ENCODE measurements at places on chromosomes 12 and 14.

DNA sequence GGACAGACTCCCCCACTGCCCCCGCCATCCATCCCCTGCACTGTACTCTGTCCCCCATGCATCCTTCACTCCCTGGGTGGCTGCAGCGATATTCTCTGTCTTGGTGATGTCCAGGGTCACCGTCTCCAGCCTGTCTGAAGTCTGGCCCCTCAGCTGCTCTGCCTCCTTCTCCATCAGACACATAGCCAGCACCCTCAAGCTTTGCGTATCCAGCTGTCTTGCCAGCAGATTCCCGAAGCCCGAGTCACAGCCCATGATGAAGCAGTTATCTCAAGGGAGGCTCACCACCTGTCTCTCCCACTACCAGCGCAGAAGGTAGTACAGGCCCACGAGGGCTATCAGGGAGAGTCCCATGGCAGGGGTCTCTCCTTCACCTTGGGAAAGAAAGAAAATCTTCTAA, 77.8 kb downstream of the HSD17B6 start:
- DNase-seq = no peak

- peak; percentile 66 for DNase-seq
Observed at GRCh38 chr14:105485739-105486162, 935 bp upstream of the CRIP1 start.

- DNase-seq = no peak
Observed at GRCh38 chr14:57391517-57392195, 1.3 kb downstream of the NAA30 start.

DNA sequence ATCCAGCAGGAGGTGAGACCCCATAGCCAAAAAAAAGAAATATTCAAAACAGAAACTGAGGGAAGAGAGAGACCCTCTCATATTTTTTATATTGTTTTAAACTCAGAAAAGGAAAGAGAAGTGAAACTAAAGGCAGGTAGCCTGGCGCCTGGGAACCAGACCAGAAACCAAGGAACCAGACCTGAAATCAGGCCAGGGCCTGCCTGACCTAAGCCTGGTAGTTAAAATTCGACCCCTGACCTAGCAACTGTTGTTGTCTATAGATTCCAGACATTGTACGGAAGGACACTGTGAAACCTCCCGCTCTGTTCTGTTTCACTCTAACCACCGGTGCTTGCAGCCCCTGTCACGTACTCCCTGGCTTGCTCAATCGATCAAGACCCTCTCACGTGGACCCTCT, 38.5 kb upstream of the CD163 start:
- no peak for DNase-seq

DNA sequence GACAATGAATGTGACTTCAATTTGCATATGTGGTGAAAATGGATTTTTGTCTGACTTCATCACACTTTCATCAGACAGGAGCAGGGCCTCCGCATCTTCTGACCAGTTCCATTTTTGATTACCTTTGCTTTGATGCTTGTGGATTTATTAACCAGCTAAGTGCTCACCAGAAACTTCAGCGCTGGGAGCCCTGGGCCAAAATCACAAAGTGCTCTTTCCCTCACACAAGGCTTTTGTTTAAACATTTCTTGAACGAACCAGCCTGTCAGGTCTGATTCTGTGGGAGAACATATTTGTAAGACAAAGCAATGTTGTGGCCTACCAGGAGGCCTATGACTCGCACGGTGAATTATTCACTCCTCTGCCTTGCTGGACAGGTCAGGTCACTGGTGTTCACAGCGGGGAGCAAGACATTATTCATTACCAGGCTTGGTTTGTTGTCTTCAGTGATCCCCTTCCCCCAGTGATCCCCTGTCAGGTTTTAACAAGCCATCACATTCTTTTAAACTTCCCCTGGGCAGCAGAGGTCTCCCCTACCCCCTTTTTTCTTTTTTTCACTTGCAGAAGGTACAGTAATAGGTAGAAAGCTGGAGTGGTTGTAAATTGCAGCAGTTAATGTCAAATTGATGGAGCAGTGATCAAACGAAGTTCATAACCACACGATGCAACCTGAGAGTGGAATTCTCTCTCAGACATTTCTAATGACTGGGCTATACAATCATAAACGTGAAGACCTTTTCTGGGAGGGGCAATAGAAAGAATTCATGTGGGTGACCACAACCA, 167.5 kb upstream of the PRICKLE1 start:
- DNase-seq = no peak

- DNase-seq = no peak
Observed at GRCh38 chr12:19752712-19753111, 313.4 kb downstream of the AEBP2 start.
